ENCODE measurements at places on chromosomes 7 and 10.

- no peak for DNase-seq
Observed at GRCh38 chr7:2821842-2822507, 22.1 kb downstream of the GNA12 start.

DNA sequence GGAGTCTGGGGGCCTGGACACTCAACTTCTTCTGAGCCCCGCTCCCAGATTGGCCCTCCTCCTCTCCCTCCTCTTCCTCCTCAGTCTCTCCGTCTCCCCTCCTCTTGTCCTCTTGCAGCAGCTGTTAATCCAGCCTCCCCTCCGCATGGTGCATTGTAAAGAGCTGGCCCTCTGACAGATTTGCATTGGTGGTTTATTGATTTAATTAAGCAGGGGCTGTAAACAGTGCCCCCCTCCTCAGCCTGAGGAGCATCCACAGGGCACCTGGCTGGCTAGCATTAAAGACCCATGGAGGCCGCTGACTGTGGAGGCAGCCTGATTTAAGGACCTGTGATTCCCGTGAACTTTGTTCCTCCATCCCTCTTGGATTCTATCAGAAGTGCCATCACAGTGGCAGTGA is 28.9 kb upstream of the PCBD1 start:
- no peak for DNase-seq

GRCh38 chr10:51501396-51501795 is 198.0 kb downstream of the CSTF2T start:
- DNase-seq: no peak

- no peak for DNase-seq
Observed at GRCh38 chr10:132946-133898, 2.0 kb upstream of the ZMYND11 start.

- DNase-seq: no peak
Observed at GRCh38 chr10:76937181-76937600, 700.4 kb downstream of the KCNMA1 start.

DNA sequence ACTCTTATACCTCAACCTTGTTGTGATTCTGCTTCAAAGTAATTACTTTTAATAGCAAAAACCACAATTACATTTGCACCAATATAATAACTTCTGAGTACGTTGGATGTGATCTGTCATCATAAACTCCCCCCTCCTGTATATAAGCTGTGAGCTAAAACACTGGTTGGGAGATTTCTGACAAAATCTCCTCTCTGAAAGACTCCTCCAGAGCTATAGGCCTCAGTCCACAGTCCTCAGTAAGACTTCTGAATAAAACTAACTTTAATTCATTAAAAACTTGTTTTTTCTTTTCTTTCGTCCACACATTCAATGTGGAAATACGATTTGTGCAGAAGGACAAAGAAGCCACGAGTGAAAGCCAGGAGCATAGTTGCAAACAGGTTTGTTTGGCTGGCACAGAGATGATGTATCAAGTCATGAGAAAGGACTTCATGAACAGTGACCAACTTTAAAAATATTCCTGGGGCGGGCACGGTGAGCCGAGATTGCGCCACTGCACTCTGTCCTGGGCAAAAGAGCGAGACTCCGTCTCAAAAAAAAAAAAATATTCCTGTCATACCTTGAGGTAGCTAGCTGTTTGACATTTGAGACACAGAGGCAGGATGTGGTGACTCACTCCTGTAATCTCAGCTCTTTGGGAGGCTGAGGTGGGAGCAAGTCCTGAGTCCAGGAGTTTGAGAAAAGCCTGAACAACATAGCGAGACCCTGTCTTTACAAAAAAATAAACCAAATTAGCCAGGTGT is 91.1 kb upstream of the ARHGAP21 start:
- peak; percentile 36 for DNase-seq

- DNase-seq: no peak
Observed at GRCh38 chr7:13153742-13154141, 466.3 kb downstream of the ARL4A start.

DNA sequence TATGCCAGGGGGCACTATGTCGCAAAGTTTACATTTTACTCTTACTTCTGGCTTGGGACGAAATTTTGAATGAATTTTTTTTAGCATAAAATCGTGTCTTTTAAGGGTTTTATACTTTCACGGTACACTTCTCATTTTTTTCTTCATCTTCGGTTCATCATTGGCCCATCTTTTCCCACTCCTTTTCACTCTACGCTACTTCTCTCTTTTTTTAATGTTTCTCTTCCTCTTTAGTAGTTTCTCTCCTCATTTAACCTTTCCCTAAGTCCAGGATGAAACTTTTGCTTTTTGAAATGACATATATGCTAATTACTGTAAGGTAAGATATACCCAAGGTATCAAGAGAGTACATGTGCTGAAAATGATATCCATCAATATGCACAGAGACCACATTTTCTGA is 39.5 kb downstream of the C7orf33 start:
- no peak for DNase-seq
